ENCODE measurements at places on chromosomes 3 and 15. TPM values are rescaled to one million over a fixed set of nuclear protein-coding genes. Genes with fewer than 3 reads are reported as not detected.

CD276 gene
- 1.6 TPM for total RNA-seq

DNA sequence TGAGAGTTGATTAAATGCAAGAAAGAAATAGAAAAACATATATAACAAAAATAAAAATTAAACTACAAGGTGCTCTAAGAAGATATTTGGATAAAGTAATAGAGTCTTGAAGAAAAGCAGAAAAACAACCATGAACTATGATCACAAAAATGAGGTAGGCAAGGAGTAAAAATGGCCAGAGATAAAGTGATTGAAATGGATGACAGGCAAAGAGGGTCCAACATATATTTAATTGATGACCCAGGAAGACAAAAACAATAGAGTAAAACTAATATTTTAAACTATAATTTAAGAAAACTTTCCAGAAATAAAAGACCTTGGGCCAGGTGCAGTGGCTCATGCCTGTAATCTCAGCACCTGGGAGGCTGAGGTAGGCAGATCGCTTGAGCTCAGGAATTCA is 22.1 kb upstream of the WDR49 start:
- no peak for DNase-seq

DNA sequence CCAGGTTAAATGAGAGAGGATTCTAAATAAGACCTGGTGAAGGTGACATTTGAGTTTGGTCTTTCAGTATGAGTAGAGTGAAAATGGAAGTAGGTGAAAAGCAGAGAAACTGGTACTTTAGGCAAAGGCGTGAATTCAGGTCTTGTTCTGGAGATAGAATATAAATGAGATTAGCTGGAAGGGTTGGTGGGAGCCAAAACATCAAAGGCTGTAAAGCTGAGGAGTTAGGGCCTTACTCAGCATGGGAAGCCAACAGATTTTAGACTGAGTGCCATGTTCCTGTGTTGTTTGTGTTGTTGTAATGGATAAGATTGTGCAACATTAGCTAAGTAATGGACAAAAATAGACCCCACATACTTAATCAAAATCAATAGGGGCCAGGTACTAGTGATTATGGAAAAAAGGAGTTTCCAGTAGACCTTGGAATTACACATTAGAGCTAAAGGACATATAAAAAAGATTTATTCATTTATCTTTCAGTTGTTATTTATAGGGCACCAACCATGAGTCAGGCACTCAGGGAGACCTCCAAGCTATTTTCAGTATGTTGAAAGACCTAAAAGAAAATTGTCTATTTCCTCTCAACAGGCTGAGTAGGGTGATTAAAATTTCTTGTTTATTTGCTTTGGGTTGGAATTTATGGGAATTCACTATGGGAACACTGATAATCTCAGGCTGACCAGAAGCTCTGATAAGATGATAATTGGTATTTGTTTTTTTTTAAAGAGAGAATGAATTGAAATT is 20.8 kb downstream of the ARL14 start:
- no peak for DNase-seq

DNA sequence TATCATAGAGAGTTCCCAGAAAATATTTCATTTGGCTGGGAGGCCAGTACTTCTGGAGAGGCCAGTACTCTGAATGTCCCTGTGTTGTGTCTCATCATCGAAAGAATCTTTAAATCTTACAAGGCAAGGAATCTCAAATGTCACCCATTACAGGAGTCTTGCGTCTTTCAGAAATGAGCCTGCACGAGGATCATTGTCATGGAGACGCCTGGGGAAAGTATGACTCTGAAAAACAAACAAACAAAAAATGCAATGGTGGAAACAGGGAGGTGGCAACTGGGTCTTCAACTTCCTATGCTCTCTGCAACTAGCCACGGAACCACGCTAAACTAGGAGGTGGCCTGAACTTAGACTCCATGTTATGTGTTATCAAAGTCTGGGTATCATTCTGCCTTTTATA is 804.6 kb downstream of the EPHA3 start:
- no peak for DNase-seq

DNA sequence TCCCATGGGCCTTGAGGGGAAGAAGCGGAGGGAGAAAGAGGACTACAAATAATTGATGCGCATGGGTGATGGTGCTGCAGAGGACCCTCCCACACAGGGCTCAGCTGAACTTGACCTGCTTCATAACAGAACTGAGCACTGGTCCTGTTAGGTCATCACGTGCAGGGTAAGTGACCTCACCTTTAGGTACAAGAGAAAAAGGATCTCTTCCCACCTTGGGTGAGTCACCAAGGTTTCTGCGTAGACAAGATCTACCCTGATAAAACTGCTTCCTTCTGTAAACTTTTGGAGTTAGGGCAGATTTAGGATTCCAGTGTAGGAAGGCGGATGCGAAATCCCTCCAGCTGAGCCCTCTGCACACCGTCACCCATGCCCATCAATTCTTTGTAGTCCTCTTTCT is 67.1 kb downstream of the FEM1B start:
- DNase-seq: no peak

DNA sequence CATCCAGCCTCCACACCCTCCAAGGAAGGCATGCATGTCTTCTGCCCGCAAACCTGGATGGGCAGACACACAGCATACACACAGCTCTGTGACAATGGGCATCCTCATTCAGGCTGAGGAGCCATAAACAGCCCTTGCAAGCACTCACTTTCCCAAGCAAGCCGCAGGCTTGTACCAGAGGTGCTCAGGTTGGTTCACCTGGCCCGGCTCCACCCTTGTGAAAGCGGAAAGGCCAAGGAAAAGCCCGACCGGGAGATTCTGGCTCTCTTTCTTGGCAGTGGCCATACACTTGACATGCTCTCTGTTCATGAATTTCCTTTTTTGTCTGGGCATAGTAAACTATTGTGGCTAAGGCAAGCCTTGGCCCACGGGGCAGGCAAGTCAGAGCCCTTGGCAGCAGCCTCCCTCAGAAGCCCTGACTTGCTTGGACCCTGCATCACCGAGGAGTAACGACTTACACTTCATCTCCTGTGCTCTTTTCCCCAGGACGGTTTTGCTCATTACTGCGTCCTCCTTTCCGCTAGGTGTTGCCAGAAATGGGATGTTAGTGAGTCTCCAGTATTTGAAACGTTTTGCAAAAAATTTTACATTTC is 74.6 kb upstream of the BNC1 start:
- no peak for DNase-seq

GRCh38 chr3:52119099-52119498 is 35.1 kb downstream of the POC1A start:
- no peak for DNase-seq

Data from activated naive CD8-positive, alpha-beta T cell treated with anti-CD3 and anti-CD28 coated beads for 36 hours (primary cell).